ENCODE measurements at places on chromosomes 2 and 18.

GRCh38 chr2:56285224-56285623 is 101.4 kb downstream of the CCDC85A start:
- DNase-seq: no peak

DNA sequence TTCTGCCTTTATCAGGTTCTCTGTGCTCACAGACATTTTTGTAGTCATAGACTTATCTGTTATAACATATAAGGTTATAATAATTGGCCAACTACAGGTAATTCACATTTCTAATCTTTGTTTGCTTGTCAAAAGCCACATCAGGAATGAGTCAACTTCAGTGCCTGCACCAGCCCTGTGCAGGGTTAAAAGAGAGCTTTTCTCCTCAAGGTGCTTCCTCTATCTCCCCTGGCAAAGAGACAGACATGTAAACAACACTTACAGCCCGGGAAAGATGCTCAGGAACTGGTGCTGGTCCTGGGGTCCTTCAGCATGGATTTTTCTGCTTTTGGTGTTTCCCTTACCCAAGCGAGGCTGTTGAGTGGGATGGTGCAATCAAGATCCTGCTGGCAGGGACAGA is 7.7 kb upstream of the EHD3 start:
- DNase-seq: no peak

DNA sequence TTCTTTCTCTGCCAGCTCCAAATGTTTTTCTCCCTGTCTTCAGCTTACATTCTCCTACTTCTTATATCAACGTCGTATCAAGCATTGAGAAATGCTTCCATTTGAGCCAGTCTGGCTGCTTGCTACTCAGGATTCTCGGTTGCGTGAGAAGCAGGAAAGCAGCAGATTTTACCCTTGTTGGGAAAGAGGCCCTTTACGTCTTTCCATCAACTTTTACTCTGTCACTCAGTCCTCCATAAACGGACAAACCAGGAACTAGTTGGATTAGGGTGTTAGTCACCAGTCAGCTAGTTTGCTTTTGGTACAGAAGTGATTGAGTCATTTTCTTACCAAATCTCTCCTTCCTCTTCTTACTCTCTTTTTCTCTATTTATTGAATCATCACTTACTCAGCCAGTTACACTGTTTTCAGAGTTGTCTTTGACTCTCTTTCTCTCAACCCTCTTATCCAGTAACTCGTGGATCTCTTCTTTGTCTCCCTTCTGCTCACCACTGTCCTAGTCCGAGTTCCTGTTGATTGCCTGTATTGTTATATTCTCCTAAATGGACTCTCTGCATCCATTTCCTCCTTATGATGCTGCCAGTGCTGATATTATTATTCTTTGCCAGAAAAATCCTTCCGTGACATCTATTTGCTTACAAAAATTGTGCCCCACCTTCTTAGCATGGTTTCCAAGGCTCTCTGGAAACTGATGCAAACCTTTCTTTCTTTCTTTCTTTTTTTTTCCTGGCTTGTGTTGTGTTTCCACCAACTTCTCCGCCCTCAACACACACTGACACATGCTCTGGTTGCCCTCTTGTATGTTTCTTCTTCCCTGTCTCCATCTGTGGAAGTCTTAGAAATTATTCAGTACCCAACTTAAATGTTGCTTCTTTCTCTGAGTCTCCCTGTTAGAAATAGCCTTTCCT is 61.5 kb downstream of the VRK2 start:
- DNase-seq: no peak

GRCh38 chr2:6876309-6876708 is 1.3 kb upstream of the RSAD2 start:
- DNase-seq: no peak

DNA sequence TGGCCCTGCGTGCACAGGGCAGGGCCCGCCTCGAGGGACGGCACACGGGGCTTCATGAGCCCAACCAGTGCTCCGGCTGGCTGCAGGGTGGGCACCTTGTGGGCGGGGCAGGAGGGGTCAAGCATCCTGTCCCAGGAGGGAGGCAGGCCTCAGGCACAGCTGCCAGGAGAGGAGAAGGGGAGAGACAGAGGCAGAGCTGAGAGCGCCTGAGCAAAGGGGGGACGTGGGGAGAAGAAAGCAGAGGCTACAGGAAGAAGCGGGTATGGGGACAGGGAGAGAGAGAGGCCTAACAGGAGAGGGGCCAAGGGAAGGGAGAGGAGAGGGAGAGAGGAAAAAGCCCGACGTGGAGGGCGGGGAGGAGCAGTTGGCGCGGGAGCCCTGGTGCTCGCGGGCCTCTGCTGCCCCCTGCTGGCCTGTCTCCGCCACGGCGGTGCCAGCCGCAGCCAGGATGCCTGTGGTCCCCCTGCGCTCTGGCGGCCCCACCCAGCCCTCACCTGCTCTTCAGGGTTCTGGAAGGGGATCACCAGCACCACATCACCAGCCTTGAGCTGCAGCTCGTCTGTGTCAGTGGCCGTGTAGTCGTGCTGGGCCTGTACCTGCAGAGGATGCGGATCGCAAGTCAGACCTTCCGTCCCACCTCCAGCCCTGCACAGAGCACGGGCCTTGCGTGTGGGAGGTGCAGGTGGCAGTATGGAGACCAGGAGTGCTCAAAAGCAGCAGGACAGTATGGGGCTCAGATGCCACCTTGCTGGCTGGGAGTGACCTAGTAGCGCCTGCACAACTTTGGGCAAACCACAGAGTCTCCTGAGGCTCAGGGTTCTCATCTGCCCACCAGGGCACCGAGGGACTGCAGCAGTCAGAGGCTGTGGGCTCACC is 56.8 kb downstream of the BIN1 start:
- peak; percentile 80 for DNase-seq

DNA sequence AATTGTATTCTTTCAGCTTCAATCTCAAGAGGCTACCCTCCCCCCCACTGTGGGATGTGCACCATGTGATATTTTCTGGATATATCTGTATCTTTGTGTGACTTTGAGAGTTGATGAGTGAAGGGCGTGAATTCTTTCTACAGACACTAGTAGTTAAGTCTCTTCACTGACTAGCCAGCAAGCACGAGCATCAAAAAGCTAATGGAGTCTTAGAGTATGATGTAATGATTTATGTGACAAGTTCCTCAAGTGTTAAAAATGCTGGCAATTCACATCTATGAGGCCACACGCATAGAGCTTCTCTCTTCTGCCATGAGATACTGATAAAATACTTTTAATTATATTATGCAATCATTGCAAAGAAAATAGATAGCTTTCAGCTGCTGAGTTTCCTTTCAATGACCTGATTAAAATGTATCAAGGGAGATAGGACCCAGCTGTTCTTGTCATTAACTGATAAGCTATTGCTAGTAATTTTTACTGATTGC is 304.8 kb downstream of the TRIB2 start:
- DNase-seq: no peak

DNA sequence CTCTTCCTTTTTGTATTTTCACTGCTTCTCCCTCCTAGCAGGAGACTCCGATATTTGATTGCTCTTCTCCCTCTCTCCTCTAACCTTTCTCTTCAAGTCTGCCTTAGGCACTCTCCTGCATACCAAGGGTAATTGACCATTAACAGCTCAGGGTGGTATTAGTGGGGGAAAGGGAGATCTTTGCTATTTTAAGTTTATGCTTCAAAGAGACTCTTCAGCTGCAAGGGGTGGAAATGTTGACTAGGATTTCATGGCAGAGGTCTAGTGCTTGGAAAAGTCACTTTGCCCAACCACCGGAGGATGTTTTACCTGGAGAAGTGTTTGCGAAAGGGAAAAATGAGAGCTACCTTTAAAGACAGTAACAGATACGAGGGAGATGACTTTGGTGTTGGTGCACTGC is 453.7 kb downstream of the SLC4A3 start:
- no peak for DNase-seq

GRCh38 chr18:75517286-75517685 is 89.8 kb upstream of the SMIM21 start:
- DNase-seq: no peak

DNA sequence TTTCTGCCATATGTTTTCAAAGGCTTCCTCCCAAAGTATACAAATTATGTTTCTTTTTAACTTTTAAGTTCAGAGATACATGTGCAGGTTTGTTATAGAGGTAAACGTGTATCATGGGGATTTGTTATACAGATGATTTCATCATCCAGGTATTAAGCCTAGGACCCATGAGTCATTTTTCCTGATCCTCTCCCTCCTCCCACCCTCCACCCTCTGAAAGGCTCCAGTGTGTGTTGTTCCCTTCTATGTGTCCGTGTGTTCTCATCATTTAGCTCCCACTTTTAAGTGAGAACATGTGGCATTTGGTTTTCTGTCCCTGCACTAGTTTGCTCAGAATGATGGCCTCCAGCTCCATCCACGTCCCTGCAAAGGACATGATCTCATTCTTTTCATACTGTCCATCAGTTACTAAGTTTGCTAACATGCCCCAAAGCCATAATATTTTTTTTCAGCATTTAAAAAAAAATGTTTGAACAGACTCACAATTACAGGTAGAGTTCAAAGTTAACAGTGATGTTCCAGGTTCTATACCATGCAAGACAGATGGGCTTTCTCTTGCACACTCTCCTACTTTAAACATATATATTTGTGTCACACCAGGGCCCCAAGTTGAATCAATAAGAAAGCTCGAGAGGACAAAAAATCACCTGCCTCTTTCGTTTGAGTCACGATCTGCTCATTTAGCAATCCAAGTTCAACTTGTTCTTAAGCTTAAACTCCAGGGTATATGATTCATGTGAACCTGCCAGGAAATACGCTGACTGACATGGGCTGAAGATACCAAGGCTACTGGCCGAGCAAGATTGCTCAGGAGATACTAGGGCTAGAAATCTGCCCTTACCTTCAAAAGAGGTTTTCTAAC is 77.6 kb downstream of the AP1S3 start:
- no peak for DNase-seq

GRCh38 chr2:64617631-64618151 is 36.0 kb downstream of the SERTAD2 start:
- peak; percentile 62 for DNase-seq

- no peak for DNase-seq
Observed at GRCh38 chr2:46555011-46555410, 75.6 kb downstream of the TMEM247 start.

DNA sequence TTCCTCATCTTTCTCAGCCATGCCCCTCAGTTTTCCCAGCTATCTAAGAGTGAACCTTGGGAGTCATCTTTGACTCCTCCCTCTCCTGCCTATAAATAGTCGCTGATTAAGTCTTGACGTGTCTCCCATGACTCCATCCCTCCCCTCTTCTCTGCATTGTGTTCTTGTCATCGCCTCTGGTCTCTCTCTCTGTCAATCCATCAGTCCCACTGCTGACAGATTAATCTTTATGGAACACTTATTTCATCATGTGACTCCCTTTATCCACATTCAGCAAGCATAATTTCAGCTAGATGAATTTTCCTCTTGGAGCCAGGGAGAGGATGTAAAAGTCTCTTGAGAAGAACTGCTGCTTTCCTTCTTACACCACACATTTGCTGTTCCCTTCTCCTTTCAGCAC is 9.4 kb downstream of the ADAM23 start:
- no peak for DNase-seq

DNA sequence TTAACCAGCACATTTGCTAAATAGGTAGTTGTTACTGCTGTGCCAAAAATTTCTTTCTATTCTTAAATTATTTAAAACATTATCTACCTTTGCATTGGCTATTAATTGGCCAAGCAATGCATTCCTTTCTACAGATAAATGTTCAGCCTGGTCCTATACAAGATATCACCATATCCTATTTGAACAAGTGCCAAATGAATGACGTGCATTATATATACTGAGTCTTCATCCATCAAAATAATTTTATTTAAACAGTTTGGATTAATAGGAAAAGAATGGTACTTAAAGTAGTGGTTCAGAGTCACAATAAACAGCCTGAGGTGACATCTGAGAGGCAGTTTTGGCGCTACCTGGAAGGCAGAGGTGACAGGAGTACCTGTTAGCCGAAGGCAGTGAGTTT is 230.1 kb upstream of the EPAS1 start:
- DNase-seq: no peak

- DNase-seq: peak; percentile 52
Observed at GRCh38 chr2:231364961-231365810, 30.3 kb upstream of the B3GNT7 start.

DNA sequence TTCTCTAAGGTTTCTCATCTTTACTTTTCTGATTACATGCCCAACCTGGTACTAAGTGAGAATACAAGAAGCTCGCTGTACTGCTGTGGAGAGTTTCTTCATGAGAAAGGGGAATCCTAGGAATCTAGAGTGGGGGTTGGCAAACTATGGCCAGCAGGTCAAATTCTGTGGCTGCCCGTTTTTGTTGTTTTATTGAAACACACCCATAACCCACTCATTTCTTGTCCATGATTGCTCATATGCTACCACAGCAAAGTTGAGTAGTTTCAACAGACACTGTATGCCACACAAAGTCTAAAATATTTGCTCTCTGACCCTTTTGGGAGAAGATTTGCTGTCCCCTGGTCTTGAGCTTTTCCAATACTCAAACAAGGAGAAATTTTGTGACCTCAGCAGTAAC is 58.8 kb downstream of the C2orf74 start:
- no peak for DNase-seq

- peak; percentile 56 for DNase-seq
Observed at GRCh38 chr2:199468561-199469513, 11.1 kb upstream of the SATB2 start.

- DNase-seq: peak; percentile 70
Observed at GRCh38 chr2:71226096-71226964, 573 bp downstream of the PAIP2B start.

DNA sequence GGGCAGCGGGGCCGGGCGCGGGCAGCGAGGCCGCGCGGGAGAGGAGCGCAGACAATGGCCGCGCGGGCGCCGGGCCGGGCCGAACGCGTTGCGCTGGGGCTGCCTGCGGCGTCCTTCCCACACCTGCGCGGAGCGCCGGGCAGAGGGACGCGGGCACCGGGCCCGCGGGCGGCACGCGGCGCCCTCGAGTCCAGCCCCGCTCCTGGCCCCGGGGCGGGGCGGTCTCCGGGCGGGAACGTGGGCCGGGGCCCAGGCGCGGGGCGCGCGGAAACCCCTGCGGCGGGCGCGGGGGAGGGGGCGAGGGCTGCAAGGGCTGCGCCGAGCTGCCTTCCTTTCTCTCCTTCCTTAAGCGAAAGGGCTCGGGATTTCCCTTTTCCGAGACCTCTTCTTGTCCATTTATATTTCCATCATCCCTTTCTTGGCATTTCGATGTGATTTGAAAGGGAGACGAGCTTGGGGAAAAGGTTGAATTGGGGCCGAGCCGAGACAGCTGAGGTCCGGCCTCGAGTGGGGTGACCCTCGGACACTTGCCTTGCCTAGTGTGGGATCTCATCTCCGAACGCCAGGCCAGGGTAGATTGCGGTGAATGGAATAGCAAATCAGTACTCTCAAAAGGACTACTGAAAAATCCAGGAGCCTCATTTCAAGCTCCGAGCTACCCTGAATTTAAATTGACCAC is 676 bp downstream of the KLHL23 start:
- no peak for DNase-seq

DNA sequence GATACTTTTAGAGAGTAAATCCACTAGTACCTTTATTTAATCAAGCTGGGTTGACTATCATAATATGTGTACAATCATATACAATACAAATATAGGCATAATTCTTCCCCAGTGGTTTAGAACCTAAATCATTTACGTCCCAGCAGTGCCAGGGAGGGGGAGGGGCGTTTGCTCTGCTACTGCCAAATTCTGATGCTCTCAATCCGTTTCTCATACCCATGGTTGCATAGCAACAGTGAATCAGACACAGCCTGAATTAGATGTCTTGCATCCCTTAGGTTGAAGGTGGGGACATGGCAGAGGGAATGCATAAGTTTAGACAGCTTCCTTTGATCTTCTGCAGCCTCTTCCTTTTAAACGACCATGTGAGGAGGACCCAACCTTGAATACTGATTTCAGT is 135.4 kb downstream of the ABCA12 start:
- DNase-seq: no peak

Measured in sciatic nerve (tissue), 2 donors.